ENCODE measurements at places on chromosomes 1 and 21. TPM values are rescaled to one million over a fixed set of nuclear protein-coding genes. Genes with fewer than 3 reads are reported as not detected.

LYST gene
- total RNA-seq = 0.57 TPM

RXFP4 gene
- not detected for total RNA-seq

GLIS1 gene
- 0.11 TPM for total RNA-seq

MYBPHL gene
- 0.59 TPM for total RNA-seq

SLC30A2 gene
- total RNA-seq = 0.35 TPM

ZNF670 gene
- 12.8 TPM for total RNA-seq

SPOCD1 gene
- 2.7 TPM for total RNA-seq

DEPDC1 gene
- 23.1 TPM for total RNA-seq

NR1I3 gene
- total RNA-seq = not detected

B3GALT5 gene
- total RNA-seq = 24.2 TPM

DPT gene
- total RNA-seq = not detected

Data from H9 (cell line).